ENCODE measurements at places on chromosomes 2 and 18. TPM values are rescaled to one million over a fixed set of nuclear protein-coding genes. Genes with fewer than 3 reads are reported as not detected.

The IL18RAP gene
- not detected for total RNA-seq

The CAPN14 gene
- 0.35 TPM for total RNA-seq

The FKBP7 gene
- total RNA-seq, result 3.8 TPM

The ARHGAP25 gene
- total RNA-seq, result not detected

The WDR33 gene
- 53.7 TPM for total RNA-seq

The TTC21B gene
- 9.8 TPM for total RNA-seq

The OSR1 gene
- total RNA-seq, result 6.9 TPM

The CHRNG gene
- not detected for total RNA-seq

The UCN gene
- total RNA-seq, result 2.8 TPM

The SUCLG1 gene
- total RNA-seq, result 59.5 TPM

The MATN3 gene
- total RNA-seq, result 1.9 TPM
